ENCODE measurements at places on chromosomes 4 and X. TPM values are rescaled to one million over a fixed set of nuclear protein-coding genes. Genes with fewer than 3 reads are reported as not detected.

The KCND1 gene
- 0.66 TPM for total RNA-seq

DNA sequence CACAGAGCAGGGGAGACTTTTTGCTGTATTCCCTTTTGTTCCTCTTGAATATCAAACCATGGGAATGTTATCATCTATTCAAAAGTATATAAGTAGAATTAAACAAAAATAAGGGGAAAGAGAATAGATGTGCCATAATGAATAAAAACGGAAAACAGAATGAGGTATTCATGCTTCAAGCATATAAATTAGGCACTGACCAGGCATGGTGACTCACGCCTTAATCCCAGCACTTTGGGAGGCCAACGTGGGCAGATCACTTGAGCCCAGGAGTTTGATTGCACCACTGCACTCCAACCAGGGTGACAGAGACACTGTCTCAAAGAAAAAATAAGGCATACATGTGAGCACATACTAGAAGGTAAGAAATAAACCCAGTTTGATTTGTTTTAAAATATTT lies 16.3 kb upstream of the NEUROG2 start:
- H3K4me3 ChIP-seq: no peak overlapping the region
- DNase-seq: no peak

- no peak overlapping the region for H3K4me3 ChIP-seq
- H3K4me1 ChIP-seq: no peaks in the 10 kb centered on the region
- DNase-seq: no peak
- no peaks in the 10 kb centered on the region for H3K27me3 ChIP-seq
These were observed 598.0 kb upstream of the AADAT start for GRCh38 chr4:170687751-170688150.

The TSPAN7 gene
- total RNA-seq: not detected

The FRMPD4 gene
- total RNA-seq: not detected

GRCh38 chrX:139211568-139212182 lies 318.9 kb upstream of the F9 start:
- H3K36me3 ChIP-seq: no peaks in the 10 kb centered on the region
- DNase-seq: no peak
- H3K4me1 ChIP-seq: no peaks in the 10 kb centered on the region
- H3K27ac ChIP-seq: no peak overlapping the region
